ENCODE measurements at places on chromosomes 2 and 18. TPM values are rescaled to one million over a fixed set of nuclear protein-coding genes. Genes with fewer than 3 reads are reported as not detected.

Gene CCDC93
- total RNA-seq: 24.3 TPM

Gene NPC1
- total RNA-seq: 83.4 TPM

Gene DSG4
- not detected for total RNA-seq

Gene IL18R1
- 1.2 TPM for total RNA-seq

Gene ECEL1
- not detected for total RNA-seq

Gene CAPN14
- total RNA-seq: 0.21 TPM

Gene GALR1
- total RNA-seq: not detected

Gene SULT1C4
- not detected for total RNA-seq
